Liver (tissue), 10 donors: ENCODE measurements at places on chromosomes 3 and 15.

DNA sequence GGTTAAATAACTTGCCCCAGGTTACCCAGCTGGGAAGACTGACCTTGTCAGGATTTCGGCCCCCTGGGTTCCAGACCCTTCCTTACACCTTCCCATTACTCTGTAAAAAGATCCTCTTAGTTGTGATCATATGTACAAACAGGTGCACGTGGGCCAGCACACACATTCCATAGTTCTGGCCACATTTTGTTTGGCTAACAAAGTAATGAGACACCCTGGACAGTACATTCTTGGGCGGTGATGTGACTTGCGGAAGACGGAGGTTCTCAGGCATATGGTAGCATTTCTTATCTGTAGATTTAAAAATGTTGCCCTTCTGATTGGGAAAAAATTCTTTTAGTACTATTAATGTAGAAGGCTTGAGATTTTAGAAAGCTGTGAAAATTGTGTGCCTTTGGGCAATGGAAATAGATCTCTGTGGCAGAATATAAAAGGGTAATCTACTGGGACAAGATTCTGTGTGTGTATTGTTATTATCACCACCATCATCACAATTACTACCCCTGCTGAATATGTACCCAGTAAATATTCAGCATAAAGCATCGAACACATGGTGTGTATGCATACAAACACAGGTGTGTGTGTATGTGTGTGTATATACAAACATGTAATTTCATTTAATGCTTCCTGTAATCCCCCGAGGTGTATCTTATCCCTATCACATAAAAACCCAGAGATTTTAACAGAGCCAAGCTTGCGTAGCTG is 205.4 kb upstream of the UBE2E1 start:
- no peaks in the 10 kb centered on the region for H3K27me3 ChIP-seq
- no peaks in the 10 kb centered on the region for H3K36me3 ChIP-seq
- H3K4me3 ChIP-seq, result no peak overlapping the region
- H3K4me1 ChIP-seq, result no peaks in the 10 kb centered on the region

- H3K27me3 ChIP-seq, result no peaks in the 10 kb centered on the region
- DNase-seq, result no peak
- no peak overlapping the region for H3K27ac ChIP-seq
- no peaks in the 10 kb centered on the region for H3K36me3 ChIP-seq
- no peak overlapping the region for H3K4me3 ChIP-seq
- no peaks in the 10 kb centered on the region for H3K4me1 ChIP-seq
Observed at GRCh38 chr3:94937980-94938379, 875.1 kb downstream of the NSUN3 start.

GRCh38 chr3:79362571-79363270 is 405.1 kb downstream of the ROBO1 start:
- H3K36me3 ChIP-seq, result no peaks in the 10 kb centered on the region
- no peak overlapping the region for H3K27ac ChIP-seq
- no peak for DNase-seq
- no peaks in the 10 kb centered on the region for H3K27me3 ChIP-seq

GRCh38 chr3:52752045-52752660 is 18.6 kb downstream of the NEK4 start:
- no peaks in the 10 kb centered on the region for H3K27me3 ChIP-seq
- H3K27ac ChIP-seq, result no peak overlapping the region
- no peaks in the 10 kb centered on the region for H3K4me1 ChIP-seq
- no peak overlapping the region for H3K4me3 ChIP-seq
- peaks cover 36% of the 10 kb centered on the region for H3K36me3 ChIP-seq

DNA sequence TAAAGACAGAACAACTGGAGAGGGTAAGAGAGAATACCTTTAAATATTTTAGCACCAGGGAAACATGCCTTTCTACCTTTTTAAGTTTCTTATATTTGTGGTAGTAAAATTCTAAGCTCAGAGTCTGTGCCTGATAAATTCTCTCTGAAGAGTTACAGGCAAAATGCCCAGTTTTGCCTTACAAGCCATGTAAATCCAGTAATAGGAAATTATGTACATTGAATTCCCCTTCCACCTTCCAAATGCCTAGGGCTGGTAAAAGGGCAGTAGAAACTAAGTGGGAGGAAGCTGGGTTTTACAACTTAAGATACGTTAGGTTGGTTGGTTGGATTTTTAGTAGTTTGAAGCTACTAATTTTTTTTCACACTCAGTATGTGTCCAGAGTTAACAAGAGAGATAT is 43.1 kb upstream of the TP63 start:
- no peak for DNase-seq
- H3K27me3 ChIP-seq, result no peaks in the 10 kb centered on the region
- no peak overlapping the region for H3K27ac ChIP-seq
- no peaks in the 10 kb centered on the region for H3K4me1 ChIP-seq
- no peaks in the 10 kb centered on the region for H3K36me3 ChIP-seq

GRCh38 chr3:101119535-101119934 is 126.3 kb upstream of the ABI3BP start:
- H3K4me3 ChIP-seq, result no peak overlapping the region
- no peak overlapping the region for H3K27ac ChIP-seq
- no peak for DNase-seq
- no peaks in the 10 kb centered on the region for H3K36me3 ChIP-seq
- peaks cover 4% of the 10 kb centered on the region for H3K27me3 ChIP-seq

- H3K36me3 ChIP-seq, result no peaks in the 10 kb centered on the region
- DNase-seq, result no peak
- no peak overlapping the region for H3K27ac ChIP-seq
- no peaks in the 10 kb centered on the region for H3K27me3 ChIP-seq
- H3K4me1 ChIP-seq, result no peaks in the 10 kb centered on the region
Observed at GRCh38 chr3:195009616-195010015, 261.3 kb downstream of the XXYLT1 start.

DNA sequence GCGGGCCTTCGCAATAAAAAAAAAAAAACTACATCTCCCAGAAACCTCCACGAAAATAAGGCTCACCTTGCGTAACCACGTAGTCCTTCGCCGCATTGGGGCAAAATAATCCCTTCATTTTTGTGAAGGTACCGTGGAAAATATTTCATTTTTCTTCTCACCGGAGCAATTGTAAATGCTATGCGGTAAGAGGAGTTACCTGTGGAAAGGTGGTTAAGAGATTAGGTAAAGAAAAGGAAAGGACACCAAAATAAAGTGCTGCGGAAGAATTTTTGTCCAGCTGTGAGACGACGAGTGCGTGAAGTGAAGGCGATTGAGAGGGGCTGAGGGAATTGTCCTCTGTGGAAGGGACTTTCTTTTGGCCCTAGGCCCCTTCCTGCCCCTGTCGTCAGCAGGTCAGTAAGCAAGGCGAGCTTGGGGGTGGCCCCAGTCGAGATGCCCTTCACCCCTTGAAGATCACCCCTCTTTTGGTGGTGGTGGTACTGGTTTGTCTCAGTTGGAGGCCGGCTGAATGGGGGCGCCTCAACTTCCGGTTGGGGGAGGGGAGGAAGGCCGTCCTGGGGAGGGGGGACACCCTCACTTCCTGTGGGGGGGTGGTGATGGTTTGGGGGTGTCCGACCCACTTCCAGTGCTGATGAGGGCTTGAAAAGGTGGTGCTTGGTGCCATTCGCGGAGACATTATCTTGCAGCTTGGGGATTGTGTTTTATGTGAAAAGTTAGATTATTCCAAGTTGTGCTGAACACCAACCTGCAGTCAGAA is at the start of gene HMG20A:
HMG20A (plus strand) TSS at position 279 of the 760 bp plus-strand sequence. CDS start 37,520 bp downstream, outside the sequence.
- H3K4me1 ChIP-seq, result peaks cover 28% of the 10 kb centered on the region
- no peaks in the 10 kb centered on the region for H3K27me3 ChIP-seq
- peak within 1 kb of the TSS; percentile 100 for H3K27ac ChIP-seq
- H3K4me3 ChIP-seq, result peak within 1 kb of the TSS; percentile 86

- H3K4me1 ChIP-seq, result peaks cover 6% of the 10 kb centered on the region
- no peaks in the 10 kb centered on the region for H3K36me3 ChIP-seq
- DNase-seq, result no peak
Observed at GRCh38 chr3:195546130-195546560, 3.0 kb upstream of the PPP1R2 start.

- no peaks in the 10 kb centered on the region for H3K36me3 ChIP-seq
- no peak overlapping the region for H3K4me3 ChIP-seq
- DNase-seq, result no peak
- H3K27ac ChIP-seq, result peak overlapping the region; percentile 90
- H3K27me3 ChIP-seq, result no peaks in the 10 kb centered on the region
- peaks cover 4% of the 10 kb centered on the region for H3K4me1 ChIP-seq
Observed at GRCh38 chr15:90153658-90154057, 47.5 kb upstream of the SEMA4B start.

GRCh38 chr15:43518197-43518761 is 871 bp downstream of the MAP1A start:
- H3K27me3 ChIP-seq, result peaks cover 10% of the 10 kb centered on the region
- H3K4me1 ChIP-seq, result peaks cover 3% of the 10 kb centered on the region

- H3K4me3 ChIP-seq, result no peak overlapping the region
- DNase-seq, result no peak
- no peaks in the 10 kb centered on the region for H3K4me1 ChIP-seq
- no peaks in the 10 kb centered on the region for H3K36me3 ChIP-seq
- no peak overlapping the region for H3K27ac ChIP-seq
Observed at GRCh38 chr3:4042070-4042469, 242.8 kb downstream of the LRRN1 start.

DNA sequence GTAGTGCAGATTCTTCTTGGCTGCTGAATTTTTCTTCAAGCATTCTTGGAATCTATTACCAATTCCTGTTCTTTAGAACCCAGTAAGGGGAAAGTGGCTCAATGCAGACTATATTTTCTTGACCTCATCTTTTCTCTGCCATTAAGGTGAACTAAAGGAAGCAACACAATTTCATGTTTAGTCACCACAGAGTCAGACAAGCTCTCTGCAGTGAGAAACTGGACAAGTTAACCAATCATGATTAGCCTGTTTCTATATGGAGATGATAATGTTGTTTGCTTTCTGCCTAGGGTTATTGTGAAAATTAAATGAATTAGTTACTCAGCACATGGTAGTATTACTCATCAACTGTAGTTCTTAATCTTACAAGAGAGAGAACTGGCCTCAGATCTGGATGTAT is 1075.1 kb downstream of the AGBL1 start:
- no peak overlapping the region for H3K4me3 ChIP-seq
- no peaks in the 10 kb centered on the region for H3K36me3 ChIP-seq
- H3K4me1 ChIP-seq, result no peaks in the 10 kb centered on the region
- H3K27ac ChIP-seq, result no peak overlapping the region
- no peaks in the 10 kb centered on the region for H3K27me3 ChIP-seq

DNA sequence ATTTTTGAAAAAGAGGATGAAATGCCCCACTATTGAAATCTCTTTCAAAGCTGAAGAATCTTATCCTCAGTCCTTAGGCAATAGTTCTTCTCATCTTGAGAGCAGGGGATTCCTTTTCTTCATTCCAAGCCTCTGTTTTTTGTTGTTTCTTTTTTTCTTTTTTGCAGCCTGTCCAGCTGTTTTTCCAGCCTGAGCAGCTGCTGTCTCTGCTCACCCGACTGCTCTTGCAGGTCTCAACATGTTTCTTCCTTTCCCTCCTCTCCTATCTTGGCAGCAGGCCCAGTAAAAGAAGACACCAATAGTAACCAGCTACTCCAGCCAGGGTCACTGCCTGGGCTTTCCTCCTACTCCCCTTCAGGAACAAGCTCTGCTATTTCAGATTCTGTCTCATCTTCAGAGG is 23.8 kb downstream of the MEX3B start:
- DNase-seq, result no peak
- H3K27me3 ChIP-seq, result peaks cover 15% of the 10 kb centered on the region
- H3K4me1 ChIP-seq, result no peaks in the 10 kb centered on the region
- no peaks in the 10 kb centered on the region for H3K36me3 ChIP-seq

- H3K4me3 ChIP-seq, result no peak overlapping the region
- peaks cover 55% of the 10 kb centered on the region for H3K36me3 ChIP-seq
- no peaks in the 10 kb centered on the region for H3K27me3 ChIP-seq
- H3K4me1 ChIP-seq, result peaks cover 18% of the 10 kb centered on the region
- no peak for DNase-seq
Observed at GRCh38 chr3:39141171-39141995, 12.0 kb downstream of the CSRNP1 start.

DNA sequence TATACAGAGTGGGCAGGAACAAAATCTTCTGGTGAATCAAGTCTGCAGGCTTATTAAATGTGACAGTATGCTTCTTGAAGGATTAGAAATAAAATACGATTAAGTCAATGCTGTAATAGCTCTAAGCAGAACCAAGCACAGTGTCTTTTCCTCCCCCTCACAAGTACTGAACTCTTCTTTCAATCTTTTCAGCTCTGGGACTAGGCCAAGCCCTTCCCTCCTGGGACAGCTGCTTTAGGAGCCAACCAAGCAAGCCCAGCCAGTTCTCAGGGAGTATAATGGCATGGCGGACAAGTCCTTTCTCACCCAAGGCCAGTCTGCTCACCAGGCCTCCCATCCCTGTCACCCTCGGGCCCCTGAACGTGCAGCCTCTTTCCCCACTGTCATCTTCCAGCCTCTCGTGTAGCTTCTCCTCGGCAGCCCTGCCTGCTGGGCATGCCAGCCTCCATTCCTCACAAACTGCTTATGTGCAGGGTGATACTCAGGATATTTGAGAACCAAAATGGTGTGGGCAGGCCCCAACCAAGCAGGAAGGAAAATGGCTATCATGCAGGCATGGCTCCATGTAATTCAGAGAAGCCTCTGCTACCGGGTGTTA is 8.4 kb upstream of the PPP1R2 start:
- H3K27me3 ChIP-seq, result no peaks in the 10 kb centered on the region
- H3K4me3 ChIP-seq, result no peak overlapping the region
- H3K36me3 ChIP-seq, result no peaks in the 10 kb centered on the region
- DNase-seq, result no peak
- H3K27ac ChIP-seq, result no peak overlapping the region

DNA sequence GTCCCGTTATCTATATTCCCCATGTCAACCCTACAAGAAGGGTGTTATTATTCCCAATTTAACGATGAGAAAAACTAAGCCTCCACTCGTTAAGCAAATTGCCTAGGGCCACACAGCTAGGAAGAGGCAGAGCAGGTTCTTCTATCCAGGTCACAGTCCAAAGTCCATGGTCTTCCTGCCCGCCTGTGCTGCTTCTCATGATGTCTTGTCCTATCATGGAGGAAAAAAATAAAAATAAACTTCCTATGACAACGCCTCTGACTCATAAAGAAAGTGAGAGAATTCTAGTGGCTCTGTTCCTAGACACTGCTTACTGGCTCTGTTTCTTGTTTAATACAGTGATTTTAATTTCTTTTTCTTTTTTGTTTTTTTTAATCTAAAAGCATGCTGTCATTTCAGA is 9.7 kb downstream of the COL8A1 start:
- H3K27me3 ChIP-seq, result no peaks in the 10 kb centered on the region
- H3K27ac ChIP-seq, result no peak overlapping the region
- DNase-seq, result no peak
- no peaks in the 10 kb centered on the region for H3K4me1 ChIP-seq

- H3K4me1 ChIP-seq, result peaks cover 9% of the 10 kb centered on the region
- H3K27me3 ChIP-seq, result no peaks in the 10 kb centered on the region
- H3K36me3 ChIP-seq, result peaks cover 16% of the 10 kb centered on the region
- no peak overlapping the region for H3K4me3 ChIP-seq
Observed at GRCh38 chr3:124850633-124851032, 36.5 kb downstream of the ITGB5 start.

DNA sequence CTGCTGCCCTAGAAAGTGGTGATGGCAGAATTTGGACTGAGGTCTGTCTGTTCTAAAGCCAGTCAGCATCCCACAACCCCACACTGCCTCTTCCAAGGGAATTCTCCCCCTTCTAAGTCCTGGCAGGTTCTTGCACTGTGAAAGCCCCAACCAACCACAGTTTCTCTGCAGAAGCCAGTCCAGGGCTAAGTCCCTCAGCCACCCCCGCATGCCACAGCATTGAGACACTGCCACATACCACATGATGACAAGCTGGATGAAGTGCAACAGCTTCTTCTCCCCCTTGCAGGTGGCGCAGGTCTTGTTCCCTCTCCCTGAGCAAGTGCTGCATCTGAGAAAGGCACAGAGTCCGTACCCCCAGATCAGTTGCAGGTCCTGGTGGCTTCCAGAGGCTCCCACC is 18.6 kb downstream of the SSUH2 start:
- H3K36me3 ChIP-seq, result no peaks in the 10 kb centered on the region
- H3K4me3 ChIP-seq, result no peak overlapping the region
- H3K27me3 ChIP-seq, result no peaks in the 10 kb centered on the region
- DNase-seq, result no peak
- no peaks in the 10 kb centered on the region for H3K4me1 ChIP-seq

GRCh38 chr3:9322780-9323179 is 40.1 kb upstream of the THUMPD3 start:
- H3K36me3 ChIP-seq, result no peaks in the 10 kb centered on the region
- no peak for DNase-seq
- H3K27me3 ChIP-seq, result no peaks in the 10 kb centered on the region
